ENCODE measurements at places on chromosomes 6 and 20. TPM values are rescaled to one million over a fixed set of nuclear protein-coding genes. Genes with fewer than 3 reads are reported as not detected.

TRDN gene
- not detected for total RNA-seq

HLA-DPA1 gene
- total RNA-seq, result 491 TPM

PHF10 gene
- 46.1 TPM for total RNA-seq

CRISP3 gene
- not detected for total RNA-seq

CENPW gene
- 5.1 TPM for total RNA-seq

- no peak for DNase-seq
Observed at GRCh38 chr6:149202100-149202499, 115.4 kb upstream of the TAB2 start.

DNA sequence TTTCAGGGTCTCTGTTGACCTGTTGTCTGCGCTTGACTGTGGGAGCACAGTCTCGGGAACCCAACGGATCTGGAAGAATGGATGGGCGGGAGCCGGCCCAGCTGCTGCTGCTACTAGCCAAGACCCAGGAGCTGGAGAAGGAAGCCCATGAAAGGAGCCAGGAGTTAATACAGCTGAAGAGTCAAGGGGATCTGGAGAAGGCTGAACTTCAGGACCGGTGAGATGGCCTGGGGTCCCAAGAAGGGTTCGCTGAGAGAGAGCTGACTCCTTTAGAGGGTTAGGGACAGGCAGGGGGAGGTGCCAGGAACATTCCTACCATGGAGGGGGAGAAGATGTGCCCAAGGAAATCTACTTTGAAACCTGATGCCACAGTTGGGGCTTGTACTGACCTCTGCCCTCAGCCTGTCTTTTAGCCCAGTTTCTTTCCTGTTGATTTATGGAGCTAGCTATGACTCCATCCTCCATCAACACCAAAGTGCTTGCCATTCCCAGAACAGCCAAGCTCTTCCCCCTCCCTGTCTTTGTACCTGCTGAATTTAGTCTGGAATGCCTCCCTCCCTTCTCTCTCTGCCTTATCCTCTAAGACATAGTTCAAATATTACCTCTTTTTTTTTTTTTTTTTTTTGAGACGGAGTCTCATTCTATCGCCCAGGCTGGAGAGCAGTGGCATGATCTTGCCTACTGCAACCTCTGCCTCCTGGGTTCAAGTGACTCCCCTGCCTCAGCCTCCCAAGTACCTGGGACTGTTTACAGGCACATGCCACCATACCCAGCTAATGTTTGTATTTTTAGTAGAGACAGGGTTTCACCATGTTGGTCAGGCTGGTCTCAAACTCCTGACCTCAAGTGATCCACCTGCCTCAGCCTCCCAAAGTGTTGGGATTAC lies 12.2 kb downstream of the CEP250 start:
- no peak for DNase-seq

DNA sequence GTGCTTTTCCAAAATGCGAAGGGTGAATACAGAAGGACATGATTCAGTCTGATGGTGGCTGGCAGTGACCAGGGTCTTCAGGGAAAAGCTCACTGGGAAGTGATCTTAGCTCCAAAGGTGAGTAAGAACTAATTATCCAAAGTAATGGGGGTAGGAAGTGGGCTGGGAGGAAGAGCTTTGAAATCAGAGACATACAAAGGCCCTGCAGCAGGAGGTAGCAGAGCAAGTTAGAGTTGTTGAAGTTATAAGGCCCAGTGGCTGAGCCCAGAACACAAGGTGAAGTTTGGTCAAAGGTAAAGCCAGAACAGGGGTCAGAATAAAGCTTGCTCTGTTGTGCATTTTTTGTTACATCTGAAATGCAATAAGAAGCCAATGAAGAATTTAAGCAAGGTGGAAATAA lies 81.2 kb downstream of the PLCB1 start:
- DNase-seq, result no peak

- DNase-seq, result peak; percentile 44
Observed at GRCh38 chr6:43923376-43924221, 153.6 kb downstream of the VEGFA start.

DNA sequence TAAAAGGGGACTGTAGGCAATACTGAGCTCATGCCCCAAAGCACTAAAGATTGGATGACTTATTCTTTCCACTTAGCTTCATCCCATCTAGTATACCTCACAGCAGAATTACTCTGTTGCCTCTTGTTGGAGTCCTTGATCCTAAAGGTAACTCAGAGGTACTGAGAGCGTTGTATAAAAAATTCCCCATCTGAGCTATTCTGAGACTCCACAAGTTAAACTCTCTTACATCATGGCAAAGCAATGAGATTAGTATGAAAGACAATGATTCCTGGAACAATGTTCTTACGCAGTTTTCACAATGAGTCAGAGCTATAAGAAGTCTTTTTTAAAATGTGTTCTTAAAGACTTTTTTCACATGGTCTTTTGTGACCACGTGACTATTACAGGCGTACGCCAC lies 370.1 kb downstream of the ADGRB3 start:
- no peak for DNase-seq

DNA sequence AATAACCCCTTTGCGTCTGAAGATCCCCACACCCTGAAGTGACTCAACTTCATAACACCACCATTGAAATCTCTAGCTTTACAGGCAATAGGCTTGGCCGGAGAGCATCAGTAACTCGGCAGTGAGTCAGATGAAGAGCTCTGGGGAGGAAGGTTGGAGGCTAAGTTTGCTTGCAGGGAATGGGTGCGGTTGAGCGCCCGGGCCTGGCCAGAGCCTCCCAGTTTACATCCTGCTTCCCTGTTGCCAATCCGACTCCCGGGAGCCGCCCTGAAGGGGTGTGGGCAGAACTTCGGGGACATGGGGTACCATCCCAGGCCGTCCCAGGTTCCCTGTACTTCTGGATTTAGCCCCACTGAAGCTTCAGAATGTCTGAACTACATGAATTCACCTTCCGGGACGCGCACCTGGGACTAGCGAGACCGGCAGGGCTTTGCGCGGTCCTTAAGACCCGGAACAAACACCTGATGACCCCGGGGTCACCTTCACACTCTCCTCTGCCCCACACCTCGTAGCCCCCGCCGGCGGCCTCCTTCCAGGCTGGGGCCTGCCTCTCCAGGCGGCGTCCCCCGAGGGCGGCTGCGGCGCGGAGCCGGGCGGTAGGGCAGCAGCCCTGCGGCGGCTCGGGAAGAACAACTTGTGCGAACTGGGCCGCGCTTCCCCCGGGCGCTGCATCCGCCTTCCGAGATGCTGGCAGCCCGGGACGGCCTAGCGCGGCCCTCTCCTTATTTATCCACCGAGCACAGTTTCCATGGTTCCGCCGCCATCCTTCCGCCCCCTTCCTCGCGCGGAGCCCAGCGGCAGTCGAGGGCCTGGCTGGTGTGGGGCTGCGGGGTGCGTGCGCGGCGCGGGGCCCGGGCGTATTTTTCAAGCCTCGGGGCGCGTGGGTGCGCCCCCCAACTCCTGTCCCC lies 56.6 kb upstream of the RREB1 start:
- DNase-seq, result peak; percentile 84

- no peak for DNase-seq
Observed at GRCh38 chr20:6094063-6094462, 28.8 kb downstream of the FERMT1 start.

DNA sequence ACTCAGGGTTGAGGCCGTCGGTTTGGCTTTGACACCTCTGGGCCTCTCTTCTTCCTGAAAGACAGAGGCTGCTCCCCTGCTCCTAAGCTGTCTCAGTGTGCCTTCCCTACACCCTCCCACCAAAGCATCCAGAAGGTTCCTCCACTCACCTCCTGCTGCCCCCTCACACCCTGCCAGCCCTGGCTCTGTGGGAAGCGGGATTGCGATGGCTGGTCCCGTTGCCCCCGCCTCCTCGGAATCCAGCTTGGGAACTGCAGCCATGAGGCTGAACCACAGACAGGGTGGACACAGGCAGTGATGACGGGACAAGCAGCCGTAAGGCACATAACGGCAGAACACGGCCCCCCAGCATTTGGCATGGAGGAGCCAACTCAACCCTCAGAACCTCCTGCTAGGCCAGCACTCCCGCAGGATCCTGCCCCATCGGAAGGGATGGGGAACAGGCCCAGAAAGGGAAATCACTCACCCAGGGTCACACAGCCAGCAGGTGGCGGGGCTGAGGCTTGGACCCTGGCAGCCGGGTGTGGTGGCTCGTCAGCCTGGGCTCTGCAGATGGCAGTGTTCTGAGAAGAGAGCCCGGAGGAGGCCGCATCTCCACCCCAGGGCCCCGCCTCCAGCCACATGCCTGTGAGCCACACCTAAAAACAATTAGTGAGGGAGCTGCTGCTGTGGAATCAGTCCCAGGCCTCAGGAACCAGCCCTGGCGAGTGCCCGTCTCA lies 139.6 kb downstream of the PHACTR3 start:
- no peak for DNase-seq

DNA sequence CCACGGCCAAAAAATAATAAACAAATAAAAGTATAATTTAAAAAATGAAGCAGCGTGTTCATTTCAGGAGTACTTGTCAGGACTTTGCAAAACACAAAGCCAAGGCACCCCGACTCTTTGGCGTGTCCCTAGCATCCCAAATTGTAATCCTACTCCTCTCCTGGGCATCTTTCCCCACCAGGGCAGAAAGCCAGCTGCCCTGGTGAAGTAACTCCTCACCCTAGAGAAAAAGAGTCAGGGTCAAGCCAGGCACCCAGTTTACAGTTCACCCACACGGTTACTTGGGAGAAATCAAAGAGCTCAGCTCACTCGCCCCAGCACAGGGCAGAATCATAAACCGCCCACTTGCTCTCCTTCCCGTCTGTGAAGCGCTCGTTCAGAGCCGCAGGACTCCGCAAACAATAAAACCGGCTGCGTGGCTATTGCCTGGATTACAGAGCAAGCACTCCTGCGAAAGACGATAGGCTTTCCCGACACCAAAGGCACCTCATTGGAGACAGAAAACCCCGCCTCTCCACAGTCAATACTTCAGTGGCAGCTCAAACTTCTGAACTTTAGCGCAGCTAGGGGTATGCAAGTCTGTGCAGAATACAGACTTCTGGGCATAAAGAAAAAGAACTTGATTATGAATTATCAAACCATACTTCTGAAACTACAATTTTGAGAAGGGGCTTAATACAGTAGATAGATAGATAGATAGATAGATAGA lies 73.0 kb upstream of the NHSL1 start:
- DNase-seq, result peak; percentile 84

All from upper lobe of right lung (tissue), 1 donor.